Bronchial epithelial cell (primary cell): ENCODE measurements at places on chromosomes 12 and 14. TPM values are rescaled to one million over a fixed set of nuclear protein-coding genes. Genes with fewer than 3 reads are reported as not detected.
A peak's percentile ranks its signal among the peaks of the same experiment; 100 is the strongest.

- no peak for DNase-seq
These were observed 26.8 kb downstream of the ZFYVE1 start for GRCh38 chr14:73000073-73000472.

DNA sequence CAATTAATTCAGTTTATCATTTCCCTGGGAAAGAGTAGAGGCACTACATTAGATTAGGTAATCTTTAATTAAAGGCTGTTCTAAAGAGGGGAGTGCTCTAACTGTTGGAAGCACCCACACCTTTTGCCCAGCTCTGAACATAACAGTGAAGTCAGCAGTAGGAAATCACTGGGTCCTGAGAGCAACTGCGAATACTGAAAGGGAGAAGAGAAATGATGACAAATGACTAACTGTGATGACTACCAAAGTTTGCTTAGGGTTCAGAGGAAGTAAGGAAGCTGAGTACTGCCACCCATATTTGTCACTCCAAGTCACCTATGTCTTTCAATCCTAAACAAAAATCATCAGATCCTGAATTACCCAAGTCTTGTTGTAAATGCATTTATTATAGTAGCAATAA, 140.6 kb downstream of the EPS8 start:
- no peak for DNase-seq

DNA sequence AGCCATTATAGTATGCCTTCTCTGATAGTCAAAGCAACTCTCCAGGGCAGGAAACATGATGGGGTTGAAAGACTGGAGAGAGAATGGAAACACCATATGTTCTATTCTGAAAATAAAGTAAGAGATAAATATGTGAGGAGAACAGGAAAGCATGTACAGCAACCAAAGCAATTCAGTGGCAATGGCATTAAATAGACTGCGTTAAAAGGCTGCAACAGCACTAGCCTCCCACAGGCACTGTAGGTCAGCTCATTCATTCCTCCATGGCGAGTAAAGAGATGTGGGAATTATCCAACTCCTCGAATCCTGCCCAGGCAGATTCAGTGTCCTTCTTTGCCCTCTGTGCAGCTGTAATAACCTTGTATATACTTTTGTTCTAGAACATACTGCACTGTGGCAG, 43.8 kb downstream of the ANO6 start:
- peak; percentile 34 for DNase-seq

- DNase-seq = no peak
These were observed 184.2 kb upstream of the FOXN3 start for GRCh38 chr14:89600950-89601826.

GRCh38 chr12:334125-334524, 55.0 kb downstream of the KDM5A start:
- DNase-seq = no peak

- peak; percentile 5 for DNase-seq
These were observed 27.5 kb upstream of the JPH4 start for GRCh38 chr14:23605931-23606585.

- no peak for DNase-seq
These were observed 2.8 kb downstream of the LBHD2 start for GRCh38 chr14:103086771-103087342.

GRCh38 chr12:99309812-99310211, 337.7 kb upstream of the GARIN6 start:
- DNase-seq = no peak

SERPINA6 gene
- not detected in 2 replicates for total RNA-seq

TMEM179 gene
- total RNA-seq = not detected in 2 replicates

DNA sequence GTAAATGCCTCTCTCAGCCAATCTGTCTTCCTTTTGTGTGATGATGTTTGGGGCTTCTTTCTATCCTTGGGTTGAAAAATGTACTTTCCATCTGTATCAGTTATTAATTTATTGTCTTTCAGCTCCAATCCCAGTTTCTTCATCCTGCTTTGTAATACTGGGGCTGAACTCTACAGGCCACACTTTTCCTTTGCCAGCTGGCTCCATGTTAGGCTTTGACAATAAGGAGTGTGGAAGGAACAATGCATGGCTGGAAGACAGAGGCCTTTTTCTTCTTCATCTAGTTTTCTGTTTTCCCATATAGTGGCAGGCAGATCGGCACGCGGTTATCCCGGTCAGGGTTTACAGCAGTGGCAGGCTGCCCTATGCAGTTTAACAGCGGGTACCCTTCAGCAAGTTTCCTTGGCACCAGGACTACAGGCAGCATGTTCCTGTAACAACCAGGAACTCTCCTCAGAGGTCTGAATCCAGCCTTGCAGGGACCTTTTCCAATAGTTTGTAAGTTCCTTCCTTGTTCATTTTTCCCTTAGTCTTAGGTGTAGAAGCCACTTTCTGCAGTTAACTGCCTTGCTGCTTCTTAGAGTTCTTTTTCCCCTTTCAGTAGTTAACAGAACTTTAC, 38.5 kb upstream of the CRACR2A start:
- no peak for DNase-seq

DICER1 gene
- total RNA-seq = 27.6 and 39.8 TPM in 2 replicates

DNA sequence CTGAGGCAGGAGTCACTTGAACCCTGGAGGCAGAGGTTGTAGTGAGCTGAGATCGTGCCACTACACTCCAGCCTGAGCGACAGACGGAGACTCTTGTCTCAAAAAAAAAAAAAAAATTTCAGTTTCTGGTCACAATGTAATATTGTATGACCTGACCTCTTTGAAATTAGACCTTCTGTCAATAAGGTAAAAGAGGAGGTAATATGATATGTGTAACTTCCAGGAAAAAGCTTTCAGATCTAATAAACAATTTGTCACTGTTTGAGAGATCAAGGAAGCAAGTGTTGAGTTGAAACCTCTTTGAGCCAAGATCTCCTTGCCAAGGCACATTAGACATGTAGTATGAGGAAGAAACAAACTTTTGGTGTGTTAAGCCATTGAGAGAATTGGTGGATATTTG, 101.7 kb upstream of the ATF7IP start:
- no peak for DNase-seq

DNA sequence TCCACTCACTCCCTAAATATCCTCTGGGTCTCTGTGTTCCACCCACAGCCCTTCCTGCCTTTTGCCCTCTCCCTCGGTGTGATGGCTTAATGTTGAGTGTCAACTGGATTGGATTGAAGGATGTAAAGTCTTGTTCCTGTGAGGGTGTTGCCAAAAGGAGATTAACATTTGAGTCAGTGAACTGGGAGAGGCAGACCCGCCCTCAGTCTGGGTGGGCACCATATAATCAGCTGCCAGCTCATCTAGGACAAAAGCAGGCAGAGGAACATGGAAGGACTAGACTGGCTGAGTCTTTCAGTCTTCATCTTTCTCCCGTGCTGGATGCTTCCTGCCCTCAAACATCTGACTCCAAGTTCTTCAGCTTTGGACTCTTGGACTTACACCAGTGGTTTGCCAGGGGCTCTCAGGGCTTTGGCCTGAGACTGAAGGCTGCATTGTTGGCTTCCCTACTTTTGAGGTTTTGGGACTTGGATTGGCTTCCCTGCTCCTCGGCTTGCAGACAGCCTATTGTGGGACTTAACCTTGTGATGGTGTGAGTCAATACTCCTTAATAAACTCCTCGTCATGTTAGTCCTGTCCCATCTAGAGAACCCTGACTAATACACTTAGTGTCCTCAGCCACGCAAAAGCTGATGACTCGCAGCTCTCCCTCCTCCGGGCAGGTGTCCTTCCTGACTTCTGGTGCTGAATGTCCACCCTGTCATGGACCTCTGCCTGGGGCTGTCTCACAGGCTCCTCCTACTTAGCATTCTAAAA, 5.9 kb downstream of the DGLUCY start:
- peak; percentile 95 for DNase-seq

PRICKLE1 gene
- total RNA-seq = 1.1 and 2.4 TPM in 2 replicates

DNA sequence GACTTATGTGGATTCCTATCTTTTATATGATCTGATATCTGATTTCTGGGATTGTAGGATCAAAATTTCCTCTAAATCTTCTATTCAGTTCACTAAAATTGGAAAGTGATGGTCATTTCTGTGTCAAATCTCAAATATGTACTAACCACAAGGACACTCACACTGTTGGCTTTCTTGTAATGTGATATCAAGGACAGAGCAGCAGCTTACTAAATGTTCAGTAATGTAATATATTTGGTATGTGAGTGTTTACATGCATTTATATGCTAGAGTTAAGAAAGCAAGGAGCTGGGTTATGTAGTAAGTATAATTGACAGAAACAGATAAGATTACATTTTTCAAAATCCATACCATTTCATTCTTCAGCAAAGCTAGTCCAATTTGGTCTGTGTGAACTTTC, 16.5 kb downstream of the PUS7L start:
- DNase-seq = peak; percentile 59

- no peak for DNase-seq
These were observed 134.7 kb upstream of the CRY1 start for GRCh38 chr12:107228076-107228475.

RAB3IP gene
- 50.8 and 51.5 TPM in 2 replicates for total RNA-seq

FAM177A1 gene
- 42.9 and 49.8 TPM in 2 replicates for total RNA-seq

GRCh38 chr12:19575337-19576243, 136.3 kb downstream of the AEBP2 start:
- peak; percentile 47 for DNase-seq

RFLNA gene
- not detected in 2 replicates for total RNA-seq

GRCh38 chr14:63993992-63994391, 141.2 kb downstream of the SYNE2 start:
- peak; percentile 21 for DNase-seq

- DNase-seq = no peak
These were observed 10.3 kb downstream of the RBM23 start for GRCh38 chr14:22908601-22909000.

STAC3 gene
- total RNA-seq = 0.26 and 0.51 TPM in 2 replicates

TTC8 gene
- 9.0 and 11.3 TPM in 2 replicates for total RNA-seq

DNA sequence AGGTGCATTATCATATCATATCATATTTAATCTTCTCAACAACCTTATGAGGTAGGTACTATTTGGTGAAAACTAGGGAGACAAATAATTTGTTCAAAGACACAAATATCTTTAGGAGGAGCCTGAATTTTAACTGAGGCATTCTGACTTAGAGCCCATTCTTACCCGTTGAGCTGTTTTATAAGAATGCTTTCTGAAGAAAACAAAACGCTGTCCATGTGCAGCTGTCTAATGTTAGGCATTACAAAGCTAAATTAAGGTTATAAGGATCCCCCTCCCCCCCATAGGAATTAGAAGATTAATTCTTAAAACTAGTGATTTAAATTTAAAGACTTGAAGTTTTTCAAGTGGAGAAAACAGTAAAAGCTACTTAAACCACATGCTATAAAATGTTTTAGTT, 6.4 kb downstream of the KTN1 start:
- DNase-seq = no peak

POTEM gene
- total RNA-seq = not detected in 2 replicates

DNA sequence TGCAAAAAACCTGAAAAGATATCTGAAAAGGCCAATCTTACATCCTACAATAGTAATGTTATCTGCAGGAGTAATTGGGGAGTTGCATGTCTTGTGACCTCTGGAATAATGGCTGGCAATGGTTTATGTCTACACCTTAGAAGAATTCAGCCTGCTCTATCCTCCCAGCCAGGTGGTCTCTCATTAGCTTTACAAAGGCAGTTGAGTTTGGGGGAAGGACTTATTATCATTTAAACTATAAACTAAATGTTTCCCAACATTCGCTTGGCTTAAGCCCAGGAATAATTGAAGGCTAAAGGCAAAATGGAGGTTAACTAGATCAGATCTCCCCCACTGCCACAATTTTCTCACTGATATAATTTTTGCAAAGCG, 158.4 kb upstream of the SFSWAP start:
- DNase-seq = no peak

KRT84 gene
- total RNA-seq = not detected in 2 replicates

GALNT16 gene
- not detected in 2 replicates for total RNA-seq

ARL6IP4 gene
- total RNA-seq = 158 and 237 TPM in 2 replicates

DNA sequence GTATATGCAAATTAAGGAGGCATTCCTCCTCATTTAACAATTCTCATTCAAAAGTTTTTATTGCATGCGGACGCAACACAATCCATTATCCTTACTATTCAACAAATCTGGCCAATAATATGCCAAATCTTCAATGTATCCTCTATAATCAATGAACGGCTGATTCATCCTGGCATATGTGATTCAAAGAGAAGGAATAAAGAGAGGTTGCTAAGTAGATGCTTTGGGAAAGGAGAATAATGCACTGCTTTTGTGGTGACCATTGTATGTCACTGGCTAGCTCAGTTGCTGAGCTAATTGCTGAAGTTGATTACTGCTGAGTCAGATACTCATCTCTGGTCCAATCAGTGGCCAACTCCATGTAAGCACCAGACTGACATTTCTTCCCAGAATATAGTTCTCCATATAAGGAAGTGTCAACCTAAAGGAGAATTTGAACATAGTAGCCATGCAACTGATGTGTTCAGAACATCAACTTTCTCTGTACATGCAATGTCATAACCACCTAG, 148.0 kb downstream of the PDZRN4 start:
- no peak for DNase-seq

DNA sequence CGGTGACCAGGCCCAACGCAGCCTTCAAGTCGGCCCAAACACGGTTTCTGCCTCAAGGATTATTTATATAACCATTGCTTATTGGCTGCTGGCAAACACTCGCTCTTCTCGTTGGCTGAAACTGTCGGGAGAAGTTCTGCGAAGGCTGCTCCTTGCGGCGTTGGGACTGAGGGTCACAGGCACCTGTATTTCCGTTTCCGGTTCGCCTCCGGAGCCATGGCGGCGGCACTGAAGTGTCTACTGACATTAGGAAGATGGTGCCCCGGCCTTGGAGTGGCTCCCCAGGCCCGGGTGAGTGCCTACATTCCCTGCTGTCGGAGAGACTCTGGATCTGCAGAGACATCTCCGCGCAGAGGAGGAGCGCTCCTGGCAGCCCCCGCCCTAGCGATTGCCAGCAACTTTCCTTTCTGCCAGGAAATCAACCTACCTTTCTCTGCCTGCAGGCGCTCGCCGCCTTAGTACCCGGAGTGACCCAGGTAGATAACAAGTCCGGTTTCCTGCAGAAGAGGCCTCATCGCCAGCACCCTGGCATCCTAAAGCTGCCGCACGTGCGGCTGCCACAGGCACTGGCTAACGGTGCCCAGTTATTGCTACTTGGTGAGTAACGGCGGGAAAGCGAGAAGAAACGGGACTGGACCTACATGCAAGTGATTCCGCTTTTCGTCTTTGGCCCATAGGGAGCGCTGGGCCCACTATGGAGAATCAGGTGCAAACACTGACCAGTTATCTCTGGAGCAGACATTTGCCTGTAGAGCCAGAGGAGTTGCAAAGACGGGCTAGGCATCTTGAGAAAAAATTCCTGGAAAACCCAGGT, at the start of gene METTL17:
Gene METTL17 (plus strand): TSS at position 194 of the 814 bp plus-strand sequence. CDS start 23 bp downstream, at position 217.
- DNase-seq = peak; percentile 93

DNA sequence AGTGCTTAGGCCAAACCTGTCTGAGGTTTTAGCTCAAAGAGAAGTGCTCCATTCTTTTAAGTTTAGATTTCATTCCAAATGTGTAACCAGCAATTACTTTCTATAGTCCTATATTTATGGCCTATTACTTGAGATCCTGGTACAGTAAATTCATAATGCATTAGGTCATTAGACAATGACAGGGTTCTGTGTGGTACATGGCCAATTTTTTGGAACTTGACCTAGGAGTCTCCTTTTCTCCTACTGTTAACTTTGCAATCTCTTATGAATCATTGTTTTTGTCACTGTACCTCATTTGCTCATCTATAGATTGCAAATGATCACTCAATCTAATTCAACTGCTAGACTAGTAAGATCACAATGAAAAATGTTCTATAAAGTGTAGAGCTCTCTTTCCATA, 136.7 kb downstream of the PDE3A start:
- DNase-seq = no peak

KRT6C gene
- 16.8 and 138 TPM in 2 replicates for total RNA-seq
